ENCODE measurements at places on chromosomes 3 and 15.

DNA sequence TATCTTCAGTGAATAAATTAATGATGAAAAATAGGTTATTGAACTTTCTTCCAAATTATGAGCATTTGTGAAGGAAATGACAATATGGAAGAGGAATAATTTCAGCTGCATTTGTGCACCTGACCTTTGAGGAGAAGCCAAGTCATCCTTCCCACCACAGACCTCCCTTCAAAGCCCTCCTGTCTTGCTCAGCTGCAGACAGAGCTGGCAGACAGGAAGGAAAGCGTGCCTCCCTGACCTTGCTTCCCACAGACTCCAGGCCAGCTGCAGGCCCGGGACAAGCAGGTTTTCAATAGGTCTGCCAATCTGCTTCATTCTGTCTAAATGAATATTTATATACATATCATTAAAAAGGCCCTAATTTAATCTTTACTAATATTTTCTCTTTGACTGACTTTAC is 152.9 kb upstream of the RBMS3 start:
- DNase-seq: no peak

- no peak for DNase-seq
These were observed 12.9 kb downstream of the PGBD4 start for GRCh38 chr15:34114739-34115138.

DNA sequence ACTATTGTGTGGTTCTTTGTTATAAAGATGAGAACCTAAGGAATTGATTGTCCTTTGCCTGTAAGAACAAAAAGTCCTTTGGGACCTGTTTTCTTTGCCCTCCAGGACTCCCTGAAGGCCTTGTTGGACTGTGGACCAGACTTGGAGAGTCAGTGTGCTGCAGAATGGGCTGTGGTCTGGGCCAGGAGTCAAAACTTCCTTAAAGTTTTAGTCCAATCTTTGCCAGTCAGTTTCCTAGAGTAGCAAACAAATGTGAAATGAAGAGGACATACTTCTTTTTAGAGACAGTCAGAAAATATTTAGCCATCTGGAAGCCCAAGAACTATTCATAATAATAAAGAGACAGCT is 45.4 kb downstream of the PDE8A start:
- DNase-seq: no peak

DNA sequence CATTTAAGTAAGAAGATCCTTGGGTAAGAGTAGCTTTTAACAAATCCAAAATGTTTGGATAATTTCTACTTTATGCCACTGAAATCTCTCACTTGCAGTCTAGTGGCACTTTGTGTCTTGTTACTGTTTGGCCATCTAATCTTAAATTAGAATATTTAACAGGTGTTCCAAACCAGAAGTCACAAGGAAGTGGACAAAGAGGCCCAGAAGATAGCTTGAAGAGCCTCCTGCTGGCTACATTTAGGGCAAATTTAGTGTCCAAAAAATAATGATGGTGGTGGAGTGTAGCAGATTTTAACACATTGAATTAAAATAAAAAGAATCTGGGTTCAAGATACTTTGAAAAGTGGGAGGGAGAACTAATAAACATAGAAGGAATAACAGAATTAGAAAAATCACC is 172.2 kb downstream of the GHSR start:
- DNase-seq: no peak

DNA sequence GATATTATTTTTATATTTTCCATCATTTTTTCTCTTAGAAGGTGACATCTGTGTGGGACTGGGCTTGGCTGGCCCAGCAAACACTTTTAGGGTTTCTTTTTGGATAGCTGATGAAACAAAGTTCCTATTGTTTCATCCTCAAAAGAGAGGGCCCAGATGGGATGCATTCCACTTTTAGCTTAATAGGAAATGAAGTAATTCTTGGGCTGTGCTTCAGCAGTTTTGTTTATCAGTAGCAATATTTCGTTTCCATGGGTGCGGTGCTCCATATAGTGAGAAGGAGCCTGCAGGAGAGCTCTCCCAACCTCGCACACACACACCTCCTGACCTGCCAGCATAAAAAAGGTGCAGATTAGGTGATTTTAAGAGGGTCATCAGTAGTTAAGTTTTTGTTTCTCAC is 147.5 kb downstream of the AKAP13 start:
- DNase-seq: no peak

DNA sequence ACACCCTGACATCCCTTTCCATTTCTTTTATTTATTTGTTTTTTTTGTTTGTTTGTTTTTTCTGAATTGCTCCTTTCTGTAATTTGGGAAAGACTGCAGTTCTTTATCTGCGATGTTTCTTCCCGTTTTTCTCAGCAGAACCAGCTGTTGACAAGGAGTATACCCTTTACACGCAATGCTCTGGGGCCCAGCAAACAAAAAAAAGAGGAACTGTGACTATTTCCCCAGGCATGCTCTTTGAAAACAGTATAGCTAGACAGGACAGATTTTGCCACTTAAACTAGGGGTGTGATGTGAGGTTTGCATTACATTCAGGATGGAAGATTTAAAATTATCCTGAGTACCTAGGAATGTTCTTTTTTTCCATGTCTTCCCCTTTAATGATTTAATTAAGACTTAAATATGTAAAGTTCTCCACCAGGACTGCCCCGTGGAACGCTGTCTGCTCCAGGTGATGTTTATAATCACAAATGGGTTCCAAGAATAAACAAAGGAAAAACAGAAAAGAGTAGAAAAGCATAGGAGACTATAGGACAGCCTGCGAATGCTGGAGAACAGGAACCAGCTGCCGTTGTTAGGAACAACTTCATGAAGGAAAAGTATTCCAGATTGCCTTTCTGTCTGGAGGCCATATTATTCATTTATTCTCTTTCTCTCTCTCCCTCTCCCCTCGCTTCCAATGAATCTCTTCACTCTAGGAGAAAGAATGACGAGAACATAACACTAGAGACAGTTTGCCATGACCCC is 43.3 kb downstream of the TGFBR2 start:
- DNase-seq: no peak

- DNase-seq: peak; percentile 60
These were observed 692 bp downstream of the SCAANT1 start for GRCh38 chr3:63911509-63911872.

- no peak for DNase-seq
These were observed 91.0 kb upstream of the TPRG1 start for GRCh38 chr3:189080745-189081144.

DNA sequence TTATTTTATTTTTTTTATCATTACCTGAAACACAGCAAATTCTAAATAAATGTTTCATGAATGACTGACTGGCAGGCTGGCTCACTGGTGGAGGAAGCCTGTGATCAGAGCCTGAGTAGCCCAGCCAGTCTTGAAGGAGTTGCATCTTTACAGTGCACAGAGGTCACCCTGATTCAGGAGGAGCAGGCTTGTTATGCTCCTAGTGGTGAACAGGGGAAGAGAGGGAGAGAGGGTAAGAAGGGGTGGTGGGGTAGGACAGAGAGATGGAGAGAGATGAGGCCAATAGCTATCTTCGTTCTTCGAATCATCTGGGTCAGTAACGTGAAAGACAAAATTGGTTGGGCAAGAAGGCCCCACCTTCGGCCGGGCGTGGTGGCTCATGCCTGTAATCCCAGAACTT is 202.6 kb upstream of the MCTP2 start:
- DNase-seq: no peak

DNA sequence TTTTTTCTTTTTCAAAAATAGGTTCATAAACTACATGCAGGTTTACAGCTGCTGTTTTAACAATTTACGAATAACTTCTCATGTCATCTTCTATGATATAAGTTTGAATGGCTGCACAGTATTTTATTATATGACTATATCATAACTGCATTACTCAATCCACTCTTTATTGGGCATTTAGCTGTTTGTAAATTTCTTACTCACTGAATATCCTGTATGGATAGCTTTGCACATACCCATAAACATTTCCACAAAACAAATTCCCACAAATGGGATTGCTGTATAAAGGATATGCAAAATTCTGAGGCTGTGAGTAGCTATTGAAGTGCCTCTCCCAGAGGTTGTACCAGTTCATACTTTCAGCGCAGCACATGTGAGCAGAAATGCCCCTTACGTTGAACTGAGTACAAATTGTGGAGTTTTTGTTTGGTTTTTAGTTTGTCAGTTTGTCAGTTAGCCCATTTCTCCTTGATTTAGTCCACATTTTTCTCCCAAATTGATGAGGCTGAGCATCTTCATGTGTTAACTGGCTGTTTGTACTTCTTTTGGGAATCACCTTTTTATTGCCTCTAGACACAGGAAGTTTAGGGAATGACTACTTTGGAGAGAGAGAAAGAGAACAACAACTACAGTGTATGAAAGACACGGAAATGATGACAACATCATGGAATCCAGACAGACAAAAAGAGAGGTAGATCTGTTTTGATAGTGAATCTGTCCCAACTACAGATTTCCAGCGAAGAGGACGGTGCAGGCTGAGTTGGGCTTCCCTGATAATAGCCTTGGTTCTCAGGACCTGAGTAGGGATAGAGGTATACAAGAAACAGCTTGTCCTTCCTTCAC is 24.8 kb downstream of the TTC23 start:
- DNase-seq: no peak

DNA sequence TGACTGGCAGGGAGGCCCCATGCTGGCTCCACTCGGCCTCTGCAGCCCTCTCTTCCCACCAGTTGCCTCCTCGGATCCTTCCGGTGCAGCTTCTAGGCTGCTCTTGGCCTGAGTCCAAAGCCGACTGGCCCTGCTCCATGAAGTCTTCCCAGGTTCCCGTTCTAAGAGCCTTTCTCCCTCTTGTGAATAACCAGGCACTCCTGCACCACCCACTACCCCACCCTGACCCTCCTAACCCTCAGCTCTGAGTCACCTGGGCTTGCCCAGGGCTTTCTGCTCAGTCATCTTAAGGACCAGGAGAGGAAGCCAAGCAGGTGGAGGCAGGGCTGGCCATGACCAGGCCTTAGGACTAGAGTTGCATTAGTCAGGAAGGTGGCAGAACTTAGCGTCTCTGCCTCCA is 28.1 kb upstream of the CNBP start:
- no peak for DNase-seq

GRCh38 chr15:63473999-63474809 is 30.2 kb upstream of the USP3 start:
- peak; percentile 82 for DNase-seq

- DNase-seq: no peak
These were observed 266.3 kb upstream of the NSMCE3 start for GRCh38 chr15:29535952-29536351.

- no peak for DNase-seq
These were observed 122.2 kb downstream of the EEFSEC start for GRCh38 chr3:128275316-128276145.

- no peak for DNase-seq
These were observed 21.3 kb downstream of the PLOD2 start for GRCh38 chr3:146139586-146140110.

DNA sequence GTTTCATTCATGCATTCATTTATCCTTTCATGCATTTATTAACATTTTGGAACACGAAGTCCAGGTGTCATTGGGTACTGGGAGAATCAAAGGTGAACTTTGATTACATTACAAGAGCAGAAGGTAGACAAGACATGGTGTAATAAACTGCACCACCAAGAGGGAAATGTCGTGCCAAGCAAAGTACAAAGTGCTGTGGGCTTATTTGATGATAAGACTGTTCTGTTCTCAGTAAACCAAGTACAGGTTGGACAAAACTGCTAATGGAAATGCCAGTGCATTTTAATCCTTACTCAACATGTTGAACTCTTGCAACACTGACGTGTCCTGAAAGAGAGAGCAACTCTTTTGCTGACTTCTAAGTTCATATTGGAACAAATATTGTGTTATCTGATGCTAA is 69.4 kb downstream of the MME start:
- DNase-seq: no peak

GRCh38 chr3:77460326-77460725 is 420.4 kb downstream of the ROBO2 start:
- DNase-seq: no peak

DNA sequence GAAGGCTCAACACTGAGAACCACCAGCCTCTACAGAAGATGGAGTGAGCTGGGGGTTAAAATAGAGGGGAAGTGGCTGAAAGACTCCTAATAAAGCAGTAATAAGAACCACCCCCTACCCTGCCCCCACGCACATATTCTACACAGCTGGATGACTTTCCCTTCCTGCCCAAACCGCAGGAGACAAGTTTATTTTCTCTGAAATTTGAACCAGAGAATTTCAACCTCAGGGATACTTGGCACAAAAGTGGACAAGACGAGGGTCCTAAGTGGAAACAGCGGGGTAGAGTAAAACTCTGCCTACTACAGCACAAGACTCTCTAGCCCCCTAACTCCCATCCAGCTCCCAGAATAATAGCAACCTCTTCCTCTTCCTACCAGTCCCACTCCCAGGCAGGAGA is 28.4 kb downstream of the USF3 start:
- DNase-seq: no peak

GRCh38 chr3:129827765-129828164 is 65.7 kb downstream of the TMCC1 start:
- peak; percentile 64 for DNase-seq

GRCh38 chr15:38846346-38846745 is 281.7 kb upstream of the RASGRP1 start:
- no peak for DNase-seq

DNA sequence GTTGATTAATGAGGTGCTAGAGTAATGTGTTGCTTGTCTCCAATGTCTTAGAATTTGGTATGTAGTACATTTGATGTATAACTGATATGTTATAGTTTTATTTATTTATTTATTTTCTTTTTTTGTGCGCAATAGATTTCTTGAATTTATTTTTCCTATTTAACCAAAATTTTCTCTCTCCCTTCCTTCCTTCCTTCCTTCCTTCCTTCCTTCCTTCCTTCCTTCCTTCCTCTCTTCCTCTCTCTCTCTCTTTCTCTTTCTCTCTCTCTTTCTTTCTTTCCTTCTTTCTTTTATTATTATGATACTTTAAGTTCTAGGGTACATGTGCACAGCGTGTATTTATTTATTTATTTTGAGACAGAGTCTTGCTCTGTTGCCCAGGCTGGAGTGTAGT is 256.2 kb upstream of the TBL1XR1 start:
- no peak for DNase-seq

Data from activated CD8-positive, alpha-beta T cell treated with anti-CD3 and anti-CD28 coated beads for 36 hours (primary cell).